ENCODE measurements at places on chromosomes 13 and 19.

DNA sequence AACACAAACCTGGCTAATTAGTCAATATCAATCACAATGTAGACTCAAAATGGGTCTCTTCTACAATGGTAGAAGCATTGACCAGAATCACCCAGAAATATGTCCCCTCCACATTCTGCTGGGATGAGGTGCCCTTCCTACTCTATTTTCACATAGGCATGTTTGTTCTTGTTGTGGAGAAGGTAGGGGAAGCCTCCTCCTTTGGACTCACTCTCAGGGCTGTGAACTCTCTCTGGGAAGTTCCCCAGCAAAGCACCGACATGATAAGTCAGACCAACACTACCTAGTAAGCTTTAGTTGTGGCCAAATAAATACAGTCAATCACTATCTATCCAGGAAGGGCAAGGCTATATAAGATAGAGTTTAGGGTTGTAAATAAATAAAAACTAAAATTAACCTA is 194.5 kb upstream of the UBL3 start:
- no peak for DNase-seq

DNA sequence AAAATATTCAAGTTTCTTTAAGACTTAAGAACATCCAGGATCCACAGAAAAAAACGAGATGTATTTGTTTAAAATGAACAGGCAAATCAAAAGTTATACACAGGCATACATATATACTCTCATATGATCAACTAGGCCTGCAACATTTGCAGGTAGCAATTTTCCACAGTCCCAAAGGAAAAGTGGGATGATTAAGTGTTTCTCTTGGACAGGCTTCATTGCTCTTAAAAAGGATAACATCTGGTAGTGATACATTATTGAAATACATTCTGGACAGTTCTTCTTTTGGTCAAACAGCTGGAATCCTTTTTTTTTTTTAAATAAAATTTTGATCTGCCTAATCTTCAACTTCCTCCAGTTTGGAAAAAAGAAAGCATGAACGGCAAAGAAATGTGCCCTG is 114.8 kb upstream of the TDRD3 start:
- no peak for DNase-seq

- no peak for DNase-seq
These were observed 648.3 kb upstream of the SLITRK6 start for GRCh38 chr13:86447479-86447878.

- DNase-seq: no peak
These were observed at the start of gene PLVAP for GRCh38 chr19:17376935-17377600. Gene PLVAP, minus strand, starts transcription at chr19:17377342. Its CDS starts 54 bp downstream, at chr19:17377288.

DNA sequence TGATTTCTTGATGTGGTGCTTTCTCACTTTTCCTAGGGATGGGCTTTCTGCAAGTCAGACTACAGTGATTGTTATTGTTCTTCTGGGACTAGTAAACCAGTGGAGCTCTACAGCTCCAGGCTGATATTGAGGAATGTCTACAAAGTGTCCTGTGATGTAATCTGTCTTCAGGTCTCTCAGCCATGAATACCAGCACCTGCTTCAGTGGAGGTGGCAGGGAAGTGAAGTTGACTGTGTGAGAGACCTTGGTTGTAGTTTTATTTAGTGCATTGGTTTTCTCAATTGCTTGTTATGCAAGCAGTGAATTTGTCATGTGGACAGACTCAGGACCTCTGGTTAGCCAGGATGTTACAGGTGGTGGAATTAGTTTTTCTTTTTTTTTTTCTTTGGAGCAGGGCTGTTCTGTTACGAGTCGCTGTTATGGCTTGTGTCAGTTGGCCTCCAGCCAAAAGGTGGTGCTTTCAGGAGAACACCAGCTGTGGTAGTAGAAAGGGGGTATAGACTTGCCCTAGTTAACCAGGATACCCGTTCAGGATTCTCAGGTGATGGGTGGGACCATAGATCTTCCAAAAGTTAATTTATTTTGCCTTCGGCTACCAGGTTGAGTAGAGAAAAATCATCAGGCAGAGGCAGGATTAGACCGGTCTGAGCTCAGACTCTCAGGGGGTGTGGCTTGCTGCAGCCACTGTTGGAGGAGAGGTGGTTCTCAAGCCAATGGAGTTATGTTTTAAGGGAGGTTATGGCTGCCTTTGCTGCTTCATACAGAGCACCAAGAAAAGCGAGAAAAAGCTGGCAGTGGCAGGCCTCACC is 11.9 kb upstream of the ZNF675 start:
- no peak for DNase-seq

DNA sequence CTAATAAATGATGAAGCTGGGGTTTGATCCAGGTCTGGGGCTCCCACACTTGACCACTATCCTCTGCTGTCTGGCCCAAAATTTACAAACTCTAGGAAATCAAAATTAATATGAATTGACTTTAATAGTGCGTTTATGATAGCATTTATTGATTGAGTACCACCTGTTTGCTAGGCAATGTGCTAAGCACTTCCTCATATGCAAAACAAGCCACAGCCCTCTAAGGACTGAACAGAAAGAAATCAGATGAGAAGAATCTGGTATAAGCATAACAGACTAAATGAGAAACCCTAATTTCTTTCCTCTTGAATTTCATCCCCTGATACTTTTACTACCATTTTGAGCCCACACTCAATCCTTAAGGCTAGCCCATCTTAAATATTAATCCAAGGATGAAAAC is 6.6 kb upstream of the MLNR start:
- DNase-seq: no peak

DNA sequence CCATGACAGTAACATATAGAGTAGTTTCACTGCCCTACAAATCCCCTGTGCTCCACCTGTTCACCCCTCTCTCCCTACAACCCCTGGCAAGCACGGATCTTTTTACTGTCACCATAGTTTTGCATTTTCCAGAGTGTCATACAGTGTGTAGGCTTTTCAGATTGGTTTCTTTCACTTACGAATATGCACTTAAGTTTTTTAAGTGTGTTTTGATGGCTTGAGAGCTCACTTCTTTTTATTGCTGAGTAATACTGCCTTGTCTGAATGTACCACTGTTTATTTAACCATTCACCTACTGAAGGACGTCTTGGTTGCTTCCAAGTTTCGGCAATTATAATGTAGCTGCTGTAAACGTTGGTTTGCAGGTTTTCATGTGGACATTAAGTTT is 175.1 kb downstream of the ITGBL1 start:
- DNase-seq: no peak

DNA sequence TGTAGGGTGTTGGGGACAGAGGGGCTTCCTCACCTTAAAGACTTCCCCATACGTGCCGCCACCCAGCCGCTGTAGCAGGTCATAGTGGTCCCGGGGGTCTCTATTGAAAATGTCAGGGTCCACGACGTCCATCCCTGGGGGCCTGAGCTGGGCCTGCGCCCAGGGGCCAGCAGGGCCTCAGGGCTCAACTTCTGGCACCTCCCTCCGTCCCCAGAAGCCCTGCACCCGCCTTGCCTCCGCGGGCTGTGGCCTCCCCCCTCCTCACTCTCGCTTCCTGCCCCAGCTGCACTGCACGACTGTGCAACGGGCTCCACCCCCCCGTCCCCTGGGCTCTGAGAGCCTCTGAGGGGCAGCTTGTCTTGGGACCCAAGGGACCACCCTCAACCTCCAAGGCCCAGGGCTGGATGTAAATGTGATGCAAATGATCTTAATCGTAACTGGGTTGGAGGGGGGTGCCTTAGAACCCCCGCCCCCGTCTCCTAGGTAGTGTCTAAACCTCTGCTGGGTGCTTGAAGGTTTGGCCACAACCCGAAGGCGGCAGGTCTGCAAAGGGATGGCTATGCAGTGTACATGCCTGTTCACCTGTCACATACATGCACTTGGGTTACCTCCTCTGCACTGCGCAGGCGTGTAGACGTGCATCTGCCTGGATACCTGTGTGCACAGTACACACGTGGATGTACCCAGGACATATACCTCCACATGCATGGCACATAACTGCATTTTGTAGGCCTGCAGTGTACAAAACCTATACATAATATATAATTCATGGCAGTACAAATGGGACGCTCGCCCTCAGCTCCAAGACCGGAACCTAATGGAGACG is at the start of gene MAP4K1:
Gene MAP4K1, minus strand, starts transcription at position 190 of the 826 bp plus-strand sequence. Its CDS starts 58 bp downstream, at position 132.
- DNase-seq: no peak

GRCh38 chr13:95516021-95516420 is 36.5 kb upstream of the CLDN10 start:
- DNase-seq: no peak

- no peak for DNase-seq
These were observed 316.8 kb upstream of the KLF12 start for GRCh38 chr13:74450964-74451363.

DNA sequence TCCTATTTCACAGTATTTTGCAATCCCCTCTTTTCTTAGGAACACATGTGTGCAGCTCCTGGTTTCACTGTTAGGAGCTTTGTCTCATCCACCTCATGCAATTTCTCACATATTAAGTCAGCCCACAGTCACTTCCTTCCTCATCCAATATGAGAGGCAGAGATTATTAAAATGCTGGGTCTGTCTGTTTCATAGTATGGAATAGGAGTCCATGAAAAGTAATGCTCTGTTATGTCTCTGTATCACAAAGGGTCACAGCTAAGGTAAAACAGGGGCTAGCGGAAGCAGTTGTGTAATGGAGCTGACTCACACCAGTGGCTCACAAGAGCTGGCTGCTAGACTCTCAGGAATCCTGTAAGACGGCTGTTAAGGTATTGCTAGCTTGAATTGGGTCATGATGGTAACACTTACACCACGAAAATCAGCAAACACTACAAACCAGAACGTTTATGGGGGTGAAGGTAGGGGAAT is 216.5 kb downstream of the EFNB2 start:
- DNase-seq: no peak

DNA sequence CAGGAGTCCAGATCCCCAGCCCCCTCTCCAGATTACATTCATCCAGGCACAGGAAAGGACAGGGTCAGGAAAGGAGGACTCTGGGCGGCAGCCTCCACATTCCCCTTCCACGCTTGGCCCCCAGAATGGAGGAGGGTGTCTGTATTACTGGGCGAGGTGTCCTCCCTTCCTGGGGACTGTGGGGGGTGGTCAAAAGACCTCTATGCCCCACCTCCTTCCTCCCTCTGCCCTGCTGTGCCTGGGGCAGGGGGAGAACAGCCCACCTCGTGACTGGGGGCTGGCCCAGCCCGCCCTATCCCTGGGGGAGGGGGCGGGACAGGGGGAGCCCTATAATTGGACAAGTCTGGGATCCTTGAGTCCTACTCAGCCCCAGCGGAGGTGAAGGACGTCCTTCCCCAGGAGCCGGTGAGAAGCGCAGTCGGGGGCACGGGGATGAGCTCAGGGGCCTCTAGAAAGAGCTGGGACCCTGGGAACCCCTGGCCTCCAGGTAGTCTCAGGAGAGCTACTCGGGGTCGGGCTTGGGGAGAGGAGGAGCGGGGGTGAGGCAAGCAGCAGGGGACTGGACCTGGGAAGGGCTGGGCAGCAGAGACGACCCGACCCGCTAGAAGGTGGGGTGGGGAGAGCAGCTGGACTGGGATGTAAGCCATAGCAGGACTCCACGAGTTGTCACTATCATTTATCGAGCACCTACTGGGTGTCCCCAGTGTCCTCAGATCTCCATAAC is at the start of gene APOE:
Gene APOE, plus strand, starts transcription at position 360 of the 724 bp plus-strand sequence. CDS start 829 bp downstream, outside the sequence.
- DNase-seq: peak; percentile 69

GRCh38 chr13:81757348-81757970 is 1416.5 kb upstream of the SPRY2 start:
- no peak for DNase-seq

DNA sequence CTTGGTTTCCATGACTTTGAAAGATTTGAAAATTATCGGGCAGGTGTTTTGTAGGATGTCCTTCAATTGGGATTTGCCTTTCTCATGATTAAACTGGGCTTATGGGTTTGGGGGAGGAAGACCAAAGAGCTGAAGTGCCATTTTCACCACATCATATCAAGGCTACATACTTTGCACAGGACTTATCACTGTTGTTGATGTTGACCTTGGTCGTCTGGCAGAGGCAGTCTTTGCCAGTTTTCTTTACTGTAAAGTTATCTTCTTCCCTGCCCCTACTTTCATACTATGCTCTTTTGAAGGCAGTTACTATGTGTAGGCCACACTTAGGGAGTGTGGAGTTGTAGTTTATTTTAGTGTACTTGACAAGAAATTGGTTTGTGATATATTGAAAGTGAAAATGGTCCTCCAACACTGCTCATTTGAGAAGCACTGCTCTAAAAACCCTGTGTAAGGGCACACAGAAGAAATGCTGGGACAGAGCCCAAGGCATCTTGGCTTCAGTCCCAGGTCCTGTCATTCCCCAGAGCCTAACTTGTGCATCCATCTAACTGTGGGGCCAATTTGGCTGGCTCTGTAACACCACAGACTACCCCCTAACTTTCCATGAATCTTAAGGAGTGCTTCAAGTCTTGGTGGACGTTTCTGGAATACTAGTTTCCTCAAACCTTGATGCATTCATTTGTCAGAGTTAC is 384.9 kb downstream of the KCNRG start:
- no peak for DNase-seq
